CD4-positive, alpha-beta T cell treated with Interleukin-4 for 4 hours (primary cell): ENCODE measurements at places on chromosomes 12 and 14.

GRCh38 chr14:77184396-77185092, 2.9 kb downstream of the TMEM63C start:
- no peak for DNase-seq

GRCh38 chr14:99573000-99573330, 31.0 kb downstream of the CCDC85C start:
- DNase-seq: no peak

DNA sequence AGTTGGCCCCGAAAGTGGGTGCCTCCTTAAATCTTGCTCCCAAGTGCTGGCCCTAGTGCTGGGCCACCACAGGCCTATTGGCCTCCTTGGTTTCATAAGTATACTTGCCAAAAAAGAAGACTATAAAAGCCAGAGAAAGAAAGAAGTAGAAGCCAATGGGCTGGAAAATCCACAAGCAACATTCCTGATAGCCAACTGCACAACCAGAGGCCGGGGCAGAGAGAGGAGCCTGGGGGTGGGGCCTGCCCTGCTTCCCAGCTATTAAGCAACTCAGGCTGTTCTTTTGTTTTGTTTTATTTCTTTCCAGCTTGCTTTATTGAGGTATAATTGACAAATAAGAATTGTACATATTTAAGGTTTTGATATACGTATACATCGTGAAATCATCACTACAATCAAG, 177.2 kb upstream of the NTF3 start:
- no peak for DNase-seq

DNA sequence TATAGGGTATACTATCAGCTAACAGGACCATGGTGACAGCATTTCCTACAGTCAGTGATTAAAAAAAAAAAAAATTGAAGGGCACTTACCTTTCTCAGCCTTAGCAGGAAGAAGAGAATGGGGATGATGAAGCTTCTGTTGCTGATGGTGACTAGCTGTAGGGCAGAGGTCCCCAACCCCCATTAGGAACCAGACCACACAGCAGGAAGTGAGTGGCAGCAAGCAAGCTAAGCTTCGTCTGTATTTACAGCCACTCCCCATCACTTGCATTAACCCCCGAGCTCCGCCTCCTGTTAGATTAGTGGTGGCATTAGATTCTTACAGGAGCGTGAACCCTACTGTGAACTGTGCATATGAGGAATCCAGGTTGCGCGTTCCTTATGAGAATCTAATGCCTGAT, 91.3 kb upstream of the USP44 start:
- DNase-seq: no peak

GRCh38 chr14:64910847-64911495, 3.3 kb upstream of the CHURC1 start:
- DNase-seq: no peak
